Activated CD4-positive, alpha-beta T cell treated with anti-CD3 and anti-CD28 coated beads, Interleukin-2, Interleukin-4, amounts not matched to agents 100 ng/mL and 50 ng/mL, durations not matched to agents 16 hours and 8 hours (primary cell): ENCODE measurements at places on chromosomes 7 and 10.

DNA sequence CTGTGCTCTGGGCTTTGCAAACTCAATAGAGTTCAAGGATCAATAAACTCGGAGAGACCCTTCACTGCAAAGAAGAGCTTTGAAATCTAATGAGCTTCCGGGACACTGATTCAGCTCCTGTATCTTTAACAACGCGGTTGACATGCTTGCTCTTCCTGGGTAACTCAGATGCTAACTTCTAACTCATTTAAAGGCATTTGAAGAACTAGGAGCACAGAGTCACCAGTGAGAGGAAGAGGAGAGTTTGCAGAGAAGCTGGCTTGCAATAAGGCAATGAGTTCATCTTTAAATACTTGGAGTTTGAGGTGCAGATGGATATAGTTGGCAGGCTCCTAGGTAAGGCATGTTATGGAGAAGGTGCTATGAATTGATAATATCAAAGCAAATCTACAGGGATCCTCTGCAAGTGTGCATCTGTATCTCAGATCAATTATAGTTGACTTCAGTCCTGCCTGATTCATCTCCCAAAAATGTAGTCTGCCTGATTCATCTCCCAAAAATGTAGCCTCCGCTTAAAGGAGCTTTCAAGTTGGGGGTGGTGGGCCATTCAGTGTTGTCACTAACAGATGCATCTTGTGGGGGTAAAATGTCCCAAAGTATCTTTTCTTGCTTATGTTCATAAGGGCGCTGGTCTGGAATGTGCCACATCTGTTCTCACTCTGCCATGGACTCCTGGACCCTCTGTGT, 182.5 kb upstream of the PRSS58 start:
- no peak for DNase-seq

DNA sequence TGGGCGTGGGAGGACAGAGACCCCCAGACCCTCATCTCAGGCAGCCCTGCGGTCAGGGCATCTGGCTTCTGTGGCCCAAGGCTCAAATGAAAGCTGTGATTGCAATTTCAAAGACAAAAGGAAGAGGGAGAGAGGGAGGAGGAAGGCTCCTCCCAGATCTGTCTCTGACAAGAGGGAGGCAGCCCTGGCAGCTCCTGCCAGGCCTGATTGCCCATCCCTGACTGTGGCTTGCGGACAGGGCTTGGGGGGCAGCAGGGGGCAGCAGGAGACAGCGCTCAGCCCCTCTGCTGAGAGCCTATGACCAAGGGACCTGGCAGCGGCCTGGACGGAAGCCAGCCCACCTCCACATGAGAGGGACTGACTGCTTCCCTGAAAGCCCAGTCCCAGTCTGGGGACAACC, 91.8 kb downstream of the PTPRN2 start:
- no peak for DNase-seq

DNA sequence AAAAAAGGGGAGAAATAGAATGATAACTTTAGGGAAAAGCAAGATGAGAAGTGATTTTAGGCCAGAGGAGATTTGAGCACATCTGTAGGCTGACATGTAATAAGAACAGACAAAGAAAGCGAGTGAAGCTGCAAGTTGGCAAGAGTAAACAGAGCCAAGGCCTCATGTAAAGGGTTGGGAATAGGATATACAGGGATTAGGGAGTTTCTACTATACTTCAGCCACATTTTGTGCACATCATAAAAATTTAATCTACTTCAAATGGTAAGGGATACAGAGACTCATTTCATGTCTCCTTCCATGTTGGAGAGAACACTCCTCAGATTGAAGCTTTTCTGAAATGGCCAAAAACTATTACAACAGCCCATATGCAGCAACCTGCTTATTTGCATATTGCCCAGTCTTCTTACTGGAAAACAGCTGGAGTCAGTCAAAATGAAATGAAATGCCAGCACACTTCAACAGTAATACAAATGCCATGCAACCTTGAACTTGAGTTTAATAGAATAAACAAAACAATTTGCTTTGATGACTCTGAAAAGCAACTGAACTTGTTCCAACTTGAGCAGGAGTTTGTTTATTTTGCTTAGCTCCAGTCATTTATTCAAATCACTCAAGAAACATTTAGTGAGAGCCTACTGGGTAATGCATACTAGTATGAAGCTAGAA, 49.9 kb downstream of the NRCAM start:
- DNase-seq, result no peak

- DNase-seq, result no peak
Observed at GRCh38 chr7:82376739-82377138, 66.8 kb downstream of the CACNA2D1 start.

DNA sequence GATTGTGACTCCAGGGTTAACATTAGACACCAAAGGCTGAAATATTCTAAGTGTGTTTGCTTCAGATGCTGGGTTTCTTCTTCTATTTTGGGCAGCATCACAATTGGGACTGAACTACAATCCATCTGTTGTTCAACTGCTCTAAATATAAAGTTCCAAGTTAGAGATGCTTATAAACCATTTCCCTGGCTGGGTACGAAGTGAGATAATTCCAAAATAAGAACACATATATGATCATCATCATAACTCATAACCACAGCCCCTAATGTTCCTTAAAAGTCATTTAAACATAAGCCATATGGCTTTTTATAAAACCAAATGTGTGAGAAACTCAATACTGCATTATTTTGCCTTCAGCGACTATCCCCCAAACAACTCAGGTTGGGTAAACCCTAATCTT, 28.8 kb downstream of the DNA2 start:
- no peak for DNase-seq

- DNase-seq, result no peak
Observed at GRCh38 chr10:106508950-106509349, 655.6 kb downstream of the SORCS1 start.

DNA sequence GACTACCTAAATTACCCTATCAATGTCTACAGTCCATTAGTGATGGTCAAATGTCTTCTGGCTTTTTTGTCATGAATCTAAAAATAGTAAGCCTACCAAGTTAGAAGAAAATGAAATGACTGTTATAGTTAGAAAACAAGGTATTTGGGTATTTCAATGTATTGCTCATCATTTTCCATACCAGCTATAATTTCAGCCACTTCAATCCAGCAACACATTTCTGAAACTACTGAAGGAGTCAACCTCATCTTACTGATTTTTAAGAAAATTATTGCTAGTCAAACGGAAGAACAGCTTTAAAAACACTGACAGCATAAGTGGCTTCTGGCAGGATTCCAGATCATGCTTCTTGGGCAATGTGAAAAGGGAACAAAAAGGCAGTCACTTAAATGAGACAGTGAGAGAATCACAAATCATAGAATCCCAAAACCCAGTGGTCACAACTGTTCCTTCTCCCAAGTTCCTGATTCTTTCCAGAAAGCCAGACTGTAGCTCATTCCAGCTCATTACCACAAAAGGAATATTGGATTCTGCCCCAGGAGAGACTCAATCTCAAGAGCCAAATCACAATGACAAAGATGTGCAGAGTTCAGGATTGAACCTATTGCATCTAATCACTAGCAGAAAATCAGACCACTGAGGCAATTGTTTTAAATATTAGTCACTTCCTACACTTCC, 61.2 kb upstream of the LRRN3 start:
- peak; percentile 64 for DNase-seq

DNA sequence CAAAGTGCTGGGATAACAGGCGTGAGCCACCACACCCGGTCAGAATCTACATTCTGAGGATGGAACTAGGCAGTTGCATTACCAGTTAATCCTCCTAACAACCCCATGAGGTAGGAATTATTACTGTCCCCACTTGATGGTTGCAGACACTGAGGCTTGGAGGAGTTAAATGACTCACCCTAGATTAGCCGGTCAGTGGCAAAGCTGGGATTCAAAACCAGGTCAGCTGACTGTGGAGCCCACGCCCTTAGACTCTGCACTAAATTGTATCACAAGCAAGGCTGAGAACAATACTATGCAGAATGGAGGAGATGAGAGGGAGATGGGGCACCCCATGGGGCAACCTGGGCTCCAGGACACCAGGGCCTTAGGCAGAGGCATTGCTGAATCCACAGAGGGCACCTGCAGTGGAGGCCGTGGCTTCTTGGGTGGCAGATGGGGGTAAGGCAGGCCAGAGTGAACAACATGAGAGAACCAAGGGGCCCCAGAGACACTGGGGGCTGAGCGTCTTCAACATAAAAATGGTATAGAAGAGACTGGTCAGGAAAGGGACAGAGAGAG, 723.4 kb downstream of the PARD3 start:
- no peak for DNase-seq
